ENCODE measurements at places on chromosomes 1 and 21.
A peak's percentile ranks its signal among the peaks of the same experiment; 100 is the strongest.

- DNase-seq, result no peak
Observed at GRCh38 chr1:5220821-5221220, 566.4 kb downstream of the AJAP1 start.

- DNase-seq, result peak; percentile 53
Observed at GRCh38 chr1:10179406-10180091, 30.8 kb upstream of the KIF1B start.

DNA sequence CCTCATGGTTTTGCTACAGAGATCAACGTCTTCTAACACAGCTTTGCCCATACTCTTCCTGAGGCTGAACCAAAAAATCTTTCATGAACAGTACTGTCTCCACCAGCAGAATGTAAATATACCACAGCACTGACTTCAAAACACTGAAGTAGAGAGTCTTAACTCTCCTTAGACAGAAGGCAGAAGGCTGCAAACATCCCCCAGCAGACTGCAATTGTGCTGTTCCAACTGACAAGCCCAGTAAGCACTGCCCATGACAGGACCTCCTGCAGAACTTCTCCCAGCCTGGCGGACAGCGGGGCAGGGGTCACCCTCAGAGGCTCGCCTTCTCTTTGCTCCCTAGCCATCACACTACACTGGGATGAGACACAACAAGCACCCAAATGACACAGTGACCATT lies 218.7 kb downstream of the RERE start:
- DNase-seq, result peak; percentile 15

GRCh38 chr1:248871837-248872401 lies 13.0 kb upstream of the ZNF692 start:
- no peak for DNase-seq

DNA sequence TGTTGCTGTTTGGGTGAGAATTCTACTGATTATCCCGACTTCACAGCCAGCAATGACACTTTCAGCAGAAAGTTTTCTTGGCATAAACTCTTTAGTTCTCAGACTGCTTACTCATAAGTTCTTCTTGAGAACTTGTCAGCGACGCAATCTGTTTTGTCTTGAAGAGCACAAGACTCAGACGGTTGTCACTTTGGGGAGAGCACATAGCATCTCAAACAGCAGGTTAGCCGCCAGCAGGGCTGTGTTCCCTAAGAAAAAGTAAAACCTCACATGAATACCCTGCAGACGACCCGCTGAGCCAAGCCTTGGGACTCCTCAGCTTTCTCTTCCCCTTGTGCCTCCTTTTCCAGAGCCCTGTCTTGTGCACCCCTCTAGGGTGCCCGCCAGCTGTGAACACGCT lies 11.4 kb downstream of the AGMAT start:
- no peak for DNase-seq

DNA sequence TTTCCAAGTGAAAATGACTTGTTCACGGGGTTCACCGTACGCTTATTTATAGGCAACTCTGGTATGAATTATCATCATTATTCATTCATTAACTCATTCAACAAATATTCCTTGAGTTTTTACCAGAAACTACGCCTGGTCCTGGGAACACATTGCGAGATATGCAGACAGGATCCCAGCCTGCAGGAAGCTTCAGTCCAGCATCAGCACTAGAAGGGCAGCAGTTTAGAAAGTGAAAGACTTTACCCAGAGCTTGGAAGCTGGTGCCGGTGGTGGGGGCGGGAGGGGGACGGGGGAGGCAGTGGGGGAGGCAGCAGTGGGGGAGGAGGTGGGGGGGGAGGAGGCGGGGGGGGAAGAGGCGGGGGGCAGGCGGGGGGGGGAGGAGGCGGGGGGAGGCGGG lies 55.9 kb downstream of the SETD4 start:
- no peak for DNase-seq

GRCh38 chr1:86998727-86999126 lies 84.3 kb downstream of the HS2ST1 start:
- DNase-seq, result no peak

DNA sequence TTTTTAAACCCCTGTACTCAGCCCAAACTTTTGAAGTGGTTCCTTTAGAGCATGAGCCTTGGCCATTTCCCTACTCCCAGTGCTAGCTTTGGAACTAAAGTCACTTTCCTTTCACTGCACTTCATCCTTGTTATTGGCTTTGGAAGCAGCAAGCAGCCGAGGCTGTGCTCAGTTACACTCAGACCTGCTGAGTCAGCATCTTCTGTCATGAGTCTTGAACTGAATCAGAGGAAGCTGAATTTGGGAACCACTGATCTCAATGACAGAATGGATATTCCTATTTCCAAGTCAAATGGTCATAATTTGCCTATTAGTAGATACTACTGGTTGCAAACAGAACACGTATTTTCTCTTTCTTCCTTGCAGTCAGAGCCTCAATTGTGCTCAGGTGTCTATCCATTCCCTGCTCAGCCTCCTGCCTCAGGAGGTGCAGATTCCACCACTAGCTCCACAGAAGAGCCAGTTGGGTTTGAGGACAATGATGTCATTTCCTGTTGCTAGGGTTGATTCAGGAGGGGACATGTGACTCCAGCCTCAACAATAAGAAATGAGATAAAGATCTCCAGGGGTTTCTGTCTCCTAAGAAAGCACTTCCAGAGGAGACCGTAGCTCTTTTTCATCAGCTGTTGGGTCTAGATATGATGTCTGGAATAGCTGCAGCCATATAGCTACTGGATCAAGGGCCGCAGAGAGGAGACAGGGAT lies 44.9 kb upstream of the NTPCR start:
- DNase-seq, result no peak

DNA sequence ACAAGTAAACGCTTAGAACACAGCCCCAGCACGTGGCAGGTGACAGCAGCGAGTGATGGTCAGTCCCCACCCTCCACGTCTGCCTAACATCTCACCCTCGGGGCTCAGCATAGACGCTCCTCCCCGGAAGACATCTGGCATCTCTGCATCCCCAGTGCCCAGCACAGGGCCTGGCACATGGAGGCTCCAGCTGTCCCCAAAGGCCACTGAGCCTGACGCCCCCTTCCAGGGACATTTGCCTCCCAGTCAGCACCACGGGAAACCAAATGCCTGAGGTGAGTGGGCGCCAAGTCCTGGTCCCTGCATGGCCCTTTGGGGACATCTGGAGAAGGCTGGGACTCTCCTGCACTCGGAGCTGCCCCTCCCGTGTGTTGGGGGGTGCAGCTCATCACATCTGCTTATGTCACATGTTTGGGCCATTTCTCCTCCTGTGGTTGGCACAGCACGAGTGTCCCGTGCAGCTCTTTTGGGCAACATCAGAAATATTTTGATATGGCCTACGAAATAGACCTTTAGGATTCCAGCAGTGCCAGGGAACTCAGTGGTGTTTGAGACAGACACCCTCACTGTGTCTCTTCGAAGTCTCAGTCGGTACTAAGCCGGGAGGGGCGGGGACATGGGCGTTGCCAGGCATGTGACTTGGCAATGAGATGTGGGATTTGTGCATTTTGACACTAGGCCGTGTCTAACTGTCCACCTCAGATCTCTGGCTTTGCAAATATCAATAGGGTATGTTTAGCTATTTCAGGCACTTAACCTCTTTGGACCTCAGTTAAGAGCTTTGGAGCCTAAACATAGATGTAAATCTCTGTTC lies 315.0 kb downstream of the PTPRU start:
- no peak for DNase-seq

DNA sequence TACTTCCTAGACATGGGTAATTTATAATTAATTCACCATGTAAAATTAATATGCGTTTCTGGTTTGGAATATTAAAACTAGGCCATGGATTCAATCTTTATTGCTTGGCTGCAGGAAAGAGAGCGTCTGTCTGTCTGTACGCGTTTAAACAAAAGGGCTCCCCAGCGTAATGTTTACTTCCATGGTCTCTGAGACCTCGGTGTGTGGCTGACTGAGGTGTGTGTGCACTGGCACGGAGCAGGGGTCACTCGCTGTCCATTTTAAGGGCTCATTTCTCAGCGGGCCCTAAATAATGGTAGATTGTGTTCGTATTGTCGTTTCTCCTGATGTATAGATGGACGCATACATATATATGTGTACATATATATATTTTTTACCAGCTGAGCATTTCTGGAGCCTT lies 119.6 kb downstream of the ATG4C start:
- no peak for DNase-seq

- DNase-seq, result no peak
Observed at GRCh38 chr1:97212671-97213070, 491.1 kb downstream of the PTBP2 start.

DNA sequence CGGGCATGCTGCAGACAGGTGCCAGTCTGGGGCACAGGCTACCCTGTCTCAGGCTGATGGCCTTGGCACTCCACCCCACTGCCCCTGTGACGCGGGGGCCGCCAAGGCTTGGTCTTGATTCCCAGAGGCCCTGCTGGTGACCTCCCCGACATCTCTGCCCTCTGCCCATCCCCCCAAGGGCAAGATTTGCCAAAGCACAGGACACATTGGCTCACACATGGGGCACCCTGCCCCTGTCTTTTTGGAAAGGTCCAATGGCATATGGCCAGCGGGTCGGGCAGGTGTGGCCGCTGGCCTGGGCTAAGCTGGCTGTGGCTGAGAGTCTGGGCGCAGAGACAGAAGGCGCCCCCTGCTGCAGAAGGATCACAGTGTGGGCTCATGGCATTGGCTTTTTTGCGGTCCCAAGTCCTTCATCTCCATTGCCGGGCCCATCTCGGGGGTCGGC lies 4.6 kb downstream of the MIB2 start:
- DNase-seq, result peak; percentile 38

- DNase-seq, result no peak
Observed at GRCh38 chr1:113940365-113941244, 11.5 kb downstream of the HIPK1 start.

- no peak for DNase-seq
Observed at GRCh38 chr1:187577610-187578009, 748.9 kb downstream of the PLA2G4A start.

DNA sequence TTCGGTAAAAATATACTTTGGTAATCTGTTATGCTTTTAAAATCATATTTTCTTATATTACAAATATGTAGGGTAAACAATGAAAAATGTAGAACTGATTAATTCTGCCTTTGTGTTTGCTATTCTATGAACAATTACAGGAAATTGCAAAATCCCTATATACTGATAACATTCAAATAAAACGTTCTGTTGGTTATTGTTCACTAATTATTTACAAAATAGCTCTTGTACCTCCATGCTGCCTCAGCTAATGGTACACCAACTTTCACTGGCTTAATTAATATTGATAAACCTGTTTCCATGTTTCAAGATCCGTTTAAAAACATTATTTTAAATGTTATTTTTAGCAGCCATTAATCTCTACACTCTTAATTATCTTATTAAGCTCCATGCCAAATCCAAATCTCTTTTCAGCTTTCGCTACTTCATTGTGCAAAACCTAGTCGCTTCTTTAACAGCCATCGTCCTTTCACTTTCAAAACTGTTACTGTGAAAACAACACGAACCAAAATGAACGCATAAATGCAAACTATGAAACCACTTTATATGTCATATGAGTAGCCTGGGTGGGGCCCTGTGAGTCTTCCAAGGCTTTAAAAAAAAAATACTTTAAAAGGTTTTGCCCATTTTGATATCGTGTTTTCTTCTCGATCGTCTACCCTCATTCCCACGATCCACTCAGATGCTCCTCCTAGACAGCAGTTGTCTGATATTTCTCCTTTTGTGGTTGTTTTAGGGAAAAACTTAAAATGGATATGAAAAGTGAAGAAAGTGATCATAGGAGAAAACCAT lies 807.1 kb downstream of the USP25 start:
- DNase-seq, result no peak

- no peak for DNase-seq
Observed at GRCh38 chr1:26666855-26667254, 29.0 kb upstream of the ARID1A start.

DNA sequence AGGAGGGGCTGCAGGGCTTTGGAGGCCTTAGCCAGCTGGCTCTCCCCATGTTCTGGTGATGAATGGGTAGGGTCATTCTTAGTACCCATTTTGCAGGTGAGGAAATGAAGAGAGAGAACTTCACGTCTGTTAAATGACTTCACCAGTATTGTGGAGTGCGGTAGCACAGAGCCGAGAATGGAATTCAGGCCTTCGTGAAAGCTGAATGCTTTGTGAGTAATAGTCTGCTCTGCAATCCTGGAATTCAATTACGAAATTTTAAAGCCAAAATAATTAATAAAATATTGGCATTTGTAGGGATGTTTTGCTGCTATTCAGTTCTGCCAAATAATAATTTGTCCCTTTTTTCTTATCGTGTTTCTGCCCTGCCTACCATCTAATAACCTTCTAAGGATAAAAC lies 197.7 kb downstream of the GREM2 start:
- no peak for DNase-seq

DNA sequence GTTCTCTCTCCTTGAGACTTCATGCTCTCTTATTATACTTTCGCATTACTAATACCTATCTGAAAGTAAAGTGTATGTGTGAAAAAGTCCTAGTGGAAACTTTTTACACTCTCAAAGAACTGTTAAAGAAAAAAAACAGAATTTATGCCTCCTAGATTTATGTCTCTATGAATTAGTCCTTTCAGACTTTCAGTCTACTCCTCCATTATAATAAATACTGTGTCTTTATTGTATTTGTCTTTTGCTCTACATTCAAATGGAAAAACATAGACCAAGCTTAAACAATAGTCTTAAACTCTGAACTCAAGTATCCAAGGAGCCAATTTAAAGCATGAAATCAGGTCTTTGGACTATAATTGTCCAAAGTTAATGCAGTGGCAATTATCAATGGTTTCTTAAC lies 1449.0 kb downstream of the PLA2G4A start:
- DNase-seq, result no peak

- DNase-seq, result peak; percentile 82
Observed at GRCh38 chr1:175152006-175152652, 40.4 kb downstream of the KIAA0040 start.

DNA sequence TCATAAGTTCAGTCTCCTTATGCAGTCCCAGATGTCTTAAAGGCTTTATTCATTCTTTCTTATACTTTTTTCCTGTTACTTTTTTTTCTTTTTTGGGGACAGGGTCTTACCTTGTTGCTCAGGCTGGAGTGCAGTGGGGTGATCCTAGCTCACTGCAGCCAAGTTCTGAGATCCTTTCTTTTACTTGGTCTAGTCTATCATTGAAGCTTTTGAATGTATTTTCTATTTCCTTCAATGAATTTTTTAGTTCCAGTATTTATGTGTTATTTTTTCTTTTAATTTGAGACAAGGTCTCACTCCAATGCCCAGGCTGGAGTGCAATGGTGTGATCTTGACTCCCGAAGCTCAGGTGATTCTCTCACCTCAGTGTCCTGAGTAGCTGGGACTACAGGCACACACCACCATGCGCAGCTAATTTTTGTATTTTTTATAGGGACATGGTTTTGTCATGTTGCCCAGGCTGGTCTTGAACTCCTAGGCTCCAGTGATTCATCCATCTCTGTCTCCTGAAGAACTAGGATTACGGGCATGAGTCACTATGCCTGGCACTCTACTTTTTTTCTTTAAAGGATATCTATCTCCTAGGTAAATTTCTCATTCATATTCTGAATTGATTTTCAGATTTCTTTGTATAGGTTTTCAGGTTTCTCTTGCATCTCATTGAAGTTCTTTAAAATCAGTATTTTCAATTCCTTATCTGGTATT lies 26.1 kb upstream of the GTF2B start:
- DNase-seq, result no peak
